ENCODE measurements at places on chromosomes 12 and 14.

DNA sequence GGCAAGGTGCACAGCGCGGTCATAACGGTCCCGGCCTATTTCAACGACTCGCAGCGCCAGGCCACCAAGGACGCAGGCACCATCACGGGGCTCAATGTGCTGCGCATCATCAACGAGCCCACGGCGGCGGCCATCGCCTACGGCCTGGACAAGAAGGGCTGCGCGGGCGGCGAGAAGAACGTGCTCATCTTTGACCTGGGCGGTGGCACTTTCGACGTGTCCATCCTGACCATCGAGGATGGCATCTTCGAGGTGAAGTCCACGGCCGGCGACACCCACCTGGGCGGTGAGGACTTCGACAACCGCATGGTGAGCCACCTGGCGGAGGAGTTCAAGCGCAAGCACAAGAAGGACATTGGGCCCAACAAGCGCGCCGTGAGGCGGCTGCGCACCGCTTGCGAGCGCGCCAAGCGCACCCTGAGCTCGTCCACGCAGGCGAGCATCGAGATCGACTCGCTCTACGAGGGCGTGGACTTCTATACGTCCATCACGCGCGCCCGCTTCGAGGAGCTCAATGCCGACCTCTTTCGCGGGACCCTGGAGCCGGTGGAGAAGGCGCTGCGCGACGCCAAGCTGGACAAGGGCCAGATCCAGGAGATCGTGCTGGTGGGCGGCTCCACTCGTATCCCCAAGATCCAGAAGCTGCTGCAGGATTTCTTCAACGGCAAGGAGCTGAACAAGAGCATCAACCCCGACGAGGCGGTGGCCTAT, 875 bp downstream of the HSPA2 start:
- peaks cover 23% of the 10 kb centered on the region for H3K27me3 ChIP-seq
- H3K27ac ChIP-seq = no peak overlapping the region
- DNase-seq = peak; percentile 4
- peak overlapping the region; percentile 36 for H3K4me3 ChIP-seq
- peaks cover 41% of the 10 kb centered on the region for H3K4me1 ChIP-seq

GRCh38 chr12:95057424-95057823, 16.0 kb downstream of the NR2C1 start:
- H3K27me3 ChIP-seq = no peaks in the 10 kb centered on the region
- no peak overlapping the region for H3K27ac ChIP-seq
- peaks cover 64% of the 10 kb centered on the region for H3K36me3 ChIP-seq
- H3K4me1 ChIP-seq = no peaks in the 10 kb centered on the region

DNA sequence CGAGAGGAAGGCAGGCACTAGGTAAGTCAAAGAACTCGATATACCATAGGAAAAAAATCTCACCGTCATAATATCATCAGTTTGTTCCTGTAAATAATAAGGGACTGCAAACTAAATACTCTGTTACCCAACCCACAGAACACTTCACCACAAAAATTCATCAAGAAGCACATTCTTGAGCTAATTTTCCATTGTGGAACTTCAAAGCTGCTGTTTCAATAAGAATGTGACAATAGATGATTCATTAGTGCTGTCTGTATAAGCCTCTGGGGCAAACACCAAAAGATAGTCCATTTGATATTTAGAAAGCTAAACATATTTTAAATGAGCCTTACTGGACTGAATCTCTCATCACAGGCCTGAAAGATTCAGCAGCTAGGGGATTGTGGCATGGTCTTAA, 219.4 kb downstream of the KSR2 start:
- H3K27me3 ChIP-seq = no peaks in the 10 kb centered on the region
- no peaks in the 10 kb centered on the region for H3K4me1 ChIP-seq
- no peaks in the 10 kb centered on the region for H3K36me3 ChIP-seq
- H3K4me3 ChIP-seq = no peak overlapping the region

GRCh38 chr12:122979908-122980182, 636 bp upstream of the ARL6IP4 start:
- H3K36me3 ChIP-seq = peaks cover 5% of the 10 kb centered on the region
- no peaks in the 10 kb centered on the region for H3K27me3 ChIP-seq
- H3K4me1 ChIP-seq = peaks cover 86% of the 10 kb centered on the region
- peak overlapping the region; percentile 69 for H3K4me3 ChIP-seq
- peak overlapping the region; percentile 58 for H3K27ac ChIP-seq

GRCh38 chr12:65022960-65023359, 98.1 kb downstream of the WIF1 start:
- H3K27me3 ChIP-seq = peaks cover 5% of the 10 kb centered on the region
- no peak overlapping the region for H3K27ac ChIP-seq
- H3K4me1 ChIP-seq = no peaks in the 10 kb centered on the region
- DNase-seq = no peak
- no peaks in the 10 kb centered on the region for H3K36me3 ChIP-seq

GRCh38 chr14:24411443-24412389, 12.9 kb downstream of the NYNRIN start:
- H3K27me3 ChIP-seq = peaks cover 50% of the 10 kb centered on the region
- no peak overlapping the region for H3K27ac ChIP-seq
- DNase-seq = no peak
- no peak overlapping the region for H3K4me3 ChIP-seq
- H3K36me3 ChIP-seq = no peaks in the 10 kb centered on the region

- no peak overlapping the region for H3K27ac ChIP-seq
- no peak for DNase-seq
Observed at GRCh38 chr12:51538149-51538548, 52.9 kb upstream of the SCN8A start.
